ENCODE measurements at places on chromosomes 4 and X. TPM values are rescaled to one million over a fixed set of nuclear protein-coding genes. Genes with fewer than 3 reads are reported as not detected.

GRCh38 chr4:152515678-152516077 is 20.2 kb downstream of the FBXW7 start:
- no peak for DNase-seq

DNA sequence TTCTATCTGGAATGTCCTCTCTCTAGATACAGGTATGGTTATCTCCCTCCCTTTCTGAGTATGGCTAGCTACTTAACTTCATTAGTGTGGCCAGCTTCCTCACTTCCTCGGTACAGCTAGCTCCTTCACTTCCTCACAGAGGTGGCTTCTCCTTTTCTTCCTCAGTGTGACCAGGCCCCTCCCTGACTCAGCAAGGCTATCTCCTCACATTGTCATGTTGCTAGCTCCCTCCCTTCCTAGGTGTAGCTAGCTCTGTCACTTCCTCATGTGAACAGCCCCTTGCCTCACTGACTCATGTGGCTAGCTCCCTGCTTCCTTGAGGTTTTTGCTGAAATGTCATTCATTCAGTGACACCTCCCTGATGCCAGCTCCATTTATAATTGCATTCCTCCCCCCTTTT is 67.3 kb upstream of the DDIT4L start:
- no peak for DNase-seq

The IL13RA1 gene
- total RNA-seq: 24.5 TPM

The PROM1 gene
- total RNA-seq: 13.7 TPM
